Endothelial cell (in vitro differentiated cells): ENCODE measurements at places on chromosomes 5 and 9. TPM values are rescaled to one million over a fixed set of nuclear protein-coding genes. Genes with fewer than 3 reads are reported as not detected.

The IFNB1 gene
- total RNA-seq: not detected

The TMEM171 gene
- not detected for total RNA-seq

The F12 gene
- total RNA-seq: 1.4 TPM

The SPATA31D4 gene
- total RNA-seq: not detected

The SLC4A9 gene
- total RNA-seq: 0.23 TPM

The TAF1L gene
- not detected for total RNA-seq

The OSMR gene
- 17.4 TPM for total RNA-seq

The PLK2 gene
- 572 TPM for total RNA-seq

The LCP2 gene
- 13.8 TPM for total RNA-seq

The AFAP1L1 gene
- 393 TPM for total RNA-seq

- H3K36me3 ChIP-seq: peaks cover 4% of the 10 kb centered on the region
- H3K4me3 ChIP-seq: peak overlapping the region; percentile 97
- peaks cover 22% of the 10 kb centered on the region for H3K4me1 ChIP-seq
- H3K27me3 ChIP-seq: peaks cover 1% of the 10 kb centered on the region
- H3K27ac ChIP-seq: no peak overlapping the region
Observed at GRCh38 chr9:129037767-129038098, 1.3 kb downstream of the MIGA2 start.

DNA sequence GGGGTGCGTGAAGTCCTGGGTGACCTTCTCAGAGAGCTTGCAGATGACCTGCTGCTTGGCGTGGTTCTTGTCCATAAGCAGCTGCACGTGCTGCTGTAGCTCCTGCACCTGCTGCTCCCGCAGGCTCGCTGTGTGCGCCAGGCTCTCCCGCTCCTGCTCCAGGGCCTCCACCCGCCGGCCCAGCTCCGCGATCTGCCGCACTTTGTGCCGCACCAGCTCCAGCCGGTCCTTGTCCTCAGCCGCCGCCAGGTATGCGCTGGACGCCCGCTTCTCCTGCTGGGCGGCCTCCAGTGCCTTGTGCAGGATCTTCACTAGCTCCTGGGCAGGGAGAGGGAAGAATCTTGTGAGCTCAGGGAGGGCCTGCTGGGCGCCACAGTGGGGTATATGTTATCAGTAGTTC lies 28.5 kb upstream of the CORO2A start:
- no peak for DNase-seq
- H3K4me3 ChIP-seq: no peak overlapping the region
- peaks cover 7% of the 10 kb centered on the region for H3K27me3 ChIP-seq
- H3K36me3 ChIP-seq: no peaks in the 10 kb centered on the region
- H3K27ac ChIP-seq: no peak overlapping the region
- H3K4me1 ChIP-seq: peaks cover 16% of the 10 kb centered on the region

GRCh38 chr5:118185018-118185417 lies 803.3 kb downstream of the DTWD2 start:
- H3K36me3 ChIP-seq: no peaks in the 10 kb centered on the region
- H3K4me1 ChIP-seq: no peaks in the 10 kb centered on the region

- no peak overlapping the region for H3K4me3 ChIP-seq
- H3K27me3 ChIP-seq: peaks cover 5% of the 10 kb centered on the region
- no peaks in the 10 kb centered on the region for H3K36me3 ChIP-seq
- H3K4me1 ChIP-seq: peaks cover 39% of the 10 kb centered on the region
- no peak for DNase-seq
Observed at GRCh38 chr9:133844398-133844784, 106.2 kb upstream of the SARDH start.

DNA sequence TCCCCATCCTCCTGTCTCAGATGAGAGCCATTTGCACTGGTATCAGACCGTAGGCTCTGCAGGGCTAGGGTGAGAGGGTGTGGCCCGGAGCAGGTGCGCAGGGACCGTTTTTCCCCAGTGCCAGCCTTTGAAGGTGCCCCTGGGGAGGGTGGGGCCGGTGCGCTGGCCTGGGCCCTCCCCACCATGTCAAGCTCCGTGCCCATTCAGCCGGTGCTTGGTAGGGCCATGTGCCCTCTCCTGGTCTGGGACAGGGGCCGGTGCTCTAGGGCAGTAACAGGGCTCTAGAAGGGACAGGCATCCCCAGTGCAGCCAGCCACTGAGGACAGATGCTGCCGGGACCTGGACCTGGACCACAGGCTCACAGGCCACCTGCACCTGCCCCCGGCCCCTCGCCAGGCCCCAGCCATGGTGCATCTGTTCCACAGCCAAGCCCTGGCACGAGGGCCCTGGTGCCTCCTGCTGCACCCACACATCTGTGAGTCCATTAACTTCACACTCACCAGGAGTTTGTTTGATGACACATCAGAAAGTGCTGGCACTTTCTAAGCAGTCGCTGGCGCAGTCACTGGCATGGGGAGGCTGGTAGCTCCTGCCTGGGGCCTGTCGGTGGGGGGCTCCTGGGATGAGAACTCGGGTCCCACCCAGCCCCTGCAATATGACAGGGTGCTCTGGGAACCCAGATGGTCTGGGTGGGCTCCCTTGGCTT lies 5.0 kb upstream of the QRFP start:
- H3K27me3 ChIP-seq: peaks cover 9% of the 10 kb centered on the region
- H3K36me3 ChIP-seq: no peaks in the 10 kb centered on the region
- no peaks in the 10 kb centered on the region for H3K4me1 ChIP-seq
- H3K27ac ChIP-seq: no peak overlapping the region

DNA sequence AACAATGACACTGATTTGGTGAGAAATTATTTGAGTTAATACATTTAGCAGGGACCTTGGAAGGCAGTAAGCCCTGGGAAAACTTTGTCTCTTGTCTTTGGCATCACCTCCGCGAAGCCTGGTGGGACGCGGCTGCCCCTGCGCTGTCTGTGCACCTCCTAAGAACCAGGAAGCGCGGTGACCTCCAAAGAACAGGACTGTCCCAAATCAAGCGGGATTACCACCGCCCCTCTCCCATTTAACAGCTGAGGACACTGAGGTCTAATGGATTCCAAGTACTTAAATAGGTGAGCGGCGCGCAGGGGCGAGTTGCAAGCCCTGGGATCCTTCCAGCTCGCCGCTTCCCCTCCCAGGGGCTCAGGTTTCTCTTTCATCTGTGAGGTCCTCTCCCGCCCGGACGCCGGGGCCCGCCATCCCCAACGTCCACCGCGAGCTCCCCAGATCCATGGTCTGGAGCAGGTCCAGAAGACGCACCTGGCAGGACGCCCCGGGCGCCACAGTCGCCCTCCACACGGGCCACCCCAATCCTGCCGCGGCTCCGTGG lies 432 bp downstream of the STARD4 start:
- H3K27me3 ChIP-seq: peaks cover 2% of the 10 kb centered on the region
- H3K36me3 ChIP-seq: no peaks in the 10 kb centered on the region
- no peak for DNase-seq
- peak overlapping the region; percentile 88 for H3K4me3 ChIP-seq

GRCh38 chr5:61449804-61450492 lies 117.9 kb downstream of the ZSWIM6 start:
- H3K27me3 ChIP-seq: peaks cover 2% of the 10 kb centered on the region
- DNase-seq: no peak
- peaks cover 8% of the 10 kb centered on the region for H3K4me1 ChIP-seq
- no peak overlapping the region for H3K27ac ChIP-seq
- H3K4me3 ChIP-seq: no peak overlapping the region
- H3K36me3 ChIP-seq: peaks cover 27% of the 10 kb centered on the region

GRCh38 chr5:107698286-107698685 lies 27.5 kb upstream of the EFNA5 start:
- H3K36me3 ChIP-seq: no peaks in the 10 kb centered on the region
- no peak overlapping the region for H3K4me3 ChIP-seq
- no peaks in the 10 kb centered on the region for H3K4me1 ChIP-seq
- peaks cover 1% of the 10 kb centered on the region for H3K27me3 ChIP-seq
- no peak for DNase-seq

DNA sequence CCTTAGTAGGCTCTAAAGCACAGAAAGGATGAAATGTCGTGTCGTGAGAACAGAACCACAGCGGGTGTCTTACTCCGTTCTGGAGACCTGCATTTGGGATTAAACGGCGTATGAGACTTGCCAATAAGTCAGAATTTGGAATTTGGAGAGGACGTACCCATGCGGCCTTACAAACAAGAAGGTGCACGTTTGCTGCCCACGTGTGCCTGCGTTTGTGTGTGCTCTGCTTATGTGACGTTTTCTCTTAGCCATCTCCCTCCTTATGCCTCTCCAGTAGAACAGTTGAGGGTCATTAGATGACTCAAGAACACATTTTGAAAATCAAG lies 171.6 kb upstream of the OTULINL start:
- H3K4me3 ChIP-seq: no peak overlapping the region
- no peaks in the 10 kb centered on the region for H3K27me3 ChIP-seq
- H3K36me3 ChIP-seq: peaks cover 57% of the 10 kb centered on the region
- no peak for DNase-seq
- no peak overlapping the region for H3K27ac ChIP-seq
- H3K4me1 ChIP-seq: peaks cover 1% of the 10 kb centered on the region

- no peak overlapping the region for H3K4me3 ChIP-seq
- H3K27me3 ChIP-seq: peaks cover under 1% of the 10 kb centered on the region
- DNase-seq: no peak
- H3K27ac ChIP-seq: no peak overlapping the region
- peaks cover 7% of the 10 kb centered on the region for H3K4me1 ChIP-seq
Observed at GRCh38 chr9:104772714-104773510, 9.0 kb downstream of the NIPSNAP3B start.

- no peak overlapping the region for H3K27ac ChIP-seq
- H3K4me1 ChIP-seq: no peaks in the 10 kb centered on the region
- H3K36me3 ChIP-seq: peaks cover 5% of the 10 kb centered on the region
Observed at GRCh38 chr5:81428861-81429260, 34.9 kb upstream of the ACOT12 start.

GRCh38 chr9:132651259-132651658 lies 18.5 kb downstream of the DDX31 start:
- H3K36me3 ChIP-seq: peaks cover 10% of the 10 kb centered on the region
- H3K4me3 ChIP-seq: no peak overlapping the region
- no peak overlapping the region for H3K27ac ChIP-seq

DNA sequence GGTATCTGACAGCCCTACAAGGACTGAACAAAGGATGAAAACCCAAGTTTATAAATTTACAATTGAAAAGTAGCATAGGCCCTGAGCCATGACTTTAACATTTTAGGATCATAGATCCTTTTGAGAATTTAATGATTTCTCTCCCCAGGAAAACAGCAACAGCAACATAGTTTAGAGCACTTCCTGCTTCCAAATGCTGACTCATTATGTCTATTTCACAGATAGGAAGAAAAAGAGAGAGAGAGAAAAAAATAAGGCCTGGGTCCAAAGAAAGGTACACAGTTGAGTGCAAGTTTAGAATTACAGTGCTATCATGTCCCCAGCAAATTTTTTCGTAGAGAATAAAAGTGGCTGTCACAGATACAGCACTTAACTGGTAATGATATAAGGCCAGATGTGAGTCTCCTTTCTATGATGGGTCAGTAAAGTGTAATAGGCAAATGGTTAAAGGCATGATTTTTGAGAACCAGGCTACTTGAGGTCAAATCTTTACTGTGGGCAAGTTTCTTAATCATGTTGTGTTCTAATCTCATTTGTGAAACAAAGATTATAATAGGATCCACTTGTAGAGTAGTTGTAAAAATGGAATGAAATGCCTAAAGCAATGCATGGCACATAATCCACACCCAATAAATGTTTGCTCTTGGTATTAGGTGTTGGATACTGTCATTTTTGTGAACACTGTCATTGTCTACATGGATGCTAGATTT lies 12.3 kb upstream of the PPP2R2B start:
- H3K27me3 ChIP-seq: peaks cover 3% of the 10 kb centered on the region
- H3K27ac ChIP-seq: no peak overlapping the region
- no peak for DNase-seq
- no peak overlapping the region for H3K4me3 ChIP-seq
- H3K36me3 ChIP-seq: no peaks in the 10 kb centered on the region
- peaks cover 9% of the 10 kb centered on the region for H3K4me1 ChIP-seq

- peaks cover 10% of the 10 kb centered on the region for H3K27me3 ChIP-seq
- peaks cover 3% of the 10 kb centered on the region for H3K36me3 ChIP-seq
- no peak overlapping the region for H3K27ac ChIP-seq
- H3K4me3 ChIP-seq: no peak overlapping the region
Observed at GRCh38 chr9:35842795-35843194, 13.8 kb downstream of the TMEM8B start.

- no peaks in the 10 kb centered on the region for H3K36me3 ChIP-seq
- no peak for DNase-seq
- H3K27ac ChIP-seq: no peak overlapping the region
- no peak overlapping the region for H3K4me3 ChIP-seq
- no peaks in the 10 kb centered on the region for H3K27me3 ChIP-seq
- H3K4me1 ChIP-seq: peaks cover 7% of the 10 kb centered on the region
Observed at GRCh38 chr5:170554521-170555267, 50.9 kb downstream of the KCNIP1 start.

DNA sequence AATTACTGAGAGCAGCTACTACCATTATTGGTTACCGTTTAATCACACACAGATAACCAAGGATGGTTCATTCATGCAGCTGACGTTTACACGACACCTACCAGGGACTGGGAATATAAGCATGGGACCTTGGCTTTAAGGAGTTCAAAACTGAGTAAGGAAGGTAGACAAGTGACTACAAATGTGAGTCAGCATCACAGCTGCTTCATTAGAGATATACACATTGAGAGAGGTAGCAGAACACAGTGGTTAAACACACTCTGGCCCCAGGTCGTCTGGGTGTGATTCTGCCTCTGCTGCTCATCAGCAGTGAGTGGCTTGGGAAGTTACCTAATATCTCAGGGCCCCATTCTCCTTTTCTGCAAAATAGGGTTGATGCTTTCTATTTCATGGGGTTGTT lies 268.6 kb downstream of the NR3C1 start:
- H3K36me3 ChIP-seq: peaks cover 22% of the 10 kb centered on the region
- H3K4me3 ChIP-seq: no peak overlapping the region
- H3K27me3 ChIP-seq: no peaks in the 10 kb centered on the region
- H3K27ac ChIP-seq: no peak overlapping the region

- H3K27me3 ChIP-seq: no peaks in the 10 kb centered on the region
- H3K27ac ChIP-seq: no peak overlapping the region
- no peaks in the 10 kb centered on the region for H3K36me3 ChIP-seq
Observed at GRCh38 chr5:146368137-146368536, 29.5 kb downstream of the POU4F3 start.

GRCh38 chr5:38782180-38782835 lies 63.5 kb upstream of the OSMR start:
- no peaks in the 10 kb centered on the region for H3K4me1 ChIP-seq
- DNase-seq: no peak
- no peaks in the 10 kb centered on the region for H3K36me3 ChIP-seq
- no peak overlapping the region for H3K4me3 ChIP-seq

GRCh38 chr5:45288746-45289145 lies 407.4 kb downstream of the HCN1 start:
- no peak for DNase-seq
- H3K36me3 ChIP-seq: no peaks in the 10 kb centered on the region
- H3K27me3 ChIP-seq: no peaks in the 10 kb centered on the region
- H3K4me3 ChIP-seq: no peak overlapping the region
- H3K4me1 ChIP-seq: no peaks in the 10 kb centered on the region
